Coronary artery (tissue), 2 donors: ENCODE measurements at places on chromosomes 6 and 20.

DNA sequence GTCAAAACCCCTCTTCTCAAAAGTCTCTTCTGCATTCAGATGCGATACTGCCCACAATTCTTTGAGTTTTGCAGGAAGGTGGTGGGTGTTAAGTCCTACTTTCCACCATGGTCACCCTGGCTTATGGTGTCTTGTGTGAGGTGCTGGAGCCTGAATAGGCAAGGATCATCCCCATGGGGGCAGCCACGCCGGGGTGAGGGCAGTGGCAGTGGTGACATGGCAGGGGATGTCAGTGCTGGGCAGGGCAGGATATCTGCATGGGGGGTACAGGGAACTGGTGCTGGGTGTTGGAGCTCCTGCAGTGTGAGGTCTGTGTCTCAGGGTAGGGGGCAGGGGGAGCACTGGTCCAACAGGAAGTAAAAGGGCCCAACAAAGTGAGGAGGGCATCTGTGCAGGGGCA is 2.3 kb downstream of the MAS1 start:
- peak; percentile 46 for DNase-seq

GRCh38 chr20:17875981-17876385 is 92.6 kb downstream of the SNX5 start:
- DNase-seq, result no peak

GRCh38 chr6:7454696-7455358 is 65.2 kb downstream of the RIOK1 start:
- DNase-seq, result no peak

DNA sequence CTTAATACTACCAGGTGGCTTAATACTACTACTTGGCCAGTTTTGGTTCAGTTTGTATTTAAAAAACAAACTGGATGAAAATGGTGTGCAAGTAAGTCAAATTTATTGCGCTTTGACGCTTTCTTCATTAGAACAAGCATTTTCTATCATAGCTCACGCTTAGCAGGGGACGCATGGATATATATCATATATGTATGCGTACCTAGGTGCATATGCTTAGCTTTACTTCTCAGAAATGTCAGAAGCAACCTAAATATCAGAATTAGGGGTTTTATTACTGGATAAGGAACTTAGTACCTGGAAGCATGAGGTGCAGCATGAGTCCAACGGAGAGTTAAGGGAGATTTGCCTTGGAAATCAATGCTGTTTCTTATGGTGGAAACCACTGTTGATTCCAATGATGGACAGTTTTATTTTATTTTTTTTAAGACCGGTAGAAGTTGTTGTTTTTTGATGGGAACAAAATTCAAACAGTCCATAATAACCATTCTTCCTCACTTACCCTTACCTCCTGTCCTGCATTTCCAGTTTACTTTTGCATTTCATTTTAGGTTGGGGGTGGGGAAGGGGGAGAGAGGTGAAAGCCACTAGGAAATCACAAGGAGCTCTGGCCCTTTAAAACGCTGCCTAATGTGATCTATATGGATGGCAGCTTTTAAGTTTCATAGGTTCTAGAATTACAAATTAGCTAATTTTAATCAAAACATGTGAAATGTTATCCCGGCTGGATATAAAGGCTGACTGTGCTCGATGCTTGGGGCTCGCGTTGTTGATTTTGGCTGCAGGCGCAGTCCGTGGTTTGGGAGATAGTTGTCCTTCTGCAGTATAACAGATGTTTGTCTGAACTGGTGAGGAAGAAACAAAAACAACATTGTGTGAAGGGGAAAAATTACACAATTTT is 2.1 kb downstream of the SOBP start:
- no peak for DNase-seq

GRCh38 chr6:41656002-41656691 is 17.9 kb downstream of the MDFI start:
- DNase-seq, result no peak

DNA sequence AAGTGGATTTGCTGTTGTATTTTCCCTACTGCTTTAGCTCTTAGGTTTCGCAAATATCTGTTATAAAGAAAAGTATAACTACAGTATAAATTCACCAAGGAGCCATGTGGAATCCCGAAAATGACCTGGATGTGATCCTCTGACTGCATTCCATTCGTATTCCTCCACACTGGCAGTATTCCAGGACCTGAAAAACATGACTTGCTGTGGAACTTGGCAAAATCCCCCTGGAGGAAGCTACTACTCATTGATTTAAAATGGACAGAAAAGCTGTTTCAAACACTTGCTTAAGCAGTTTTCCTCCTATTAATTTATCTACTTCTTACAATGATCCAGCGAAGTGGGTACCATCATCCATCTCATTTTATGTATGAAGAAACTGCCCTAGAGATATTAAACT is 13.3 kb upstream of the ENPP5 start:
- no peak for DNase-seq

DNA sequence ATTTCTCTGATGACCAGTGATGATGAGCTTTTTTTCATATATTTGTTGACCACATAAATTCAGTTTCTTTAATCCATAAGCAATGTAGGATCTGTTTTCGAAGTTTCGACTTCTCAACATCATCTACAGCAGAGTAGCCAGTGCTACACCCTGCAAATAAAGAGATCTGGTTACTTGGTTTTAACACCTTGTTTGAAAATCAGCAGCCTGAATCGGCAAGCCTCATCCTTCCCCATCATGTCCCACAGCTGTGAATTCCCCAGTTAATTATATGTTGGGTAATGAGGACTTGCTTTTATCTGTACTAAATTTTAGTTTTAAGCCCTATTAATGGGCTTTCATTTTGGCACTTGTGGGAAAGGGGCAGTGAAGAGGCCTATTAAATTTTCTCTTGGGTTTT is 80.6 kb downstream of the BMP2 start:
- no peak for DNase-seq

- DNase-seq, result no peak
These were observed 29.5 kb upstream of the LRRC1 start for GRCh38 chr6:53765270-53765669.

- no peak for DNase-seq
These were observed 36.6 kb upstream of the LTV1 start for GRCh38 chr6:143806282-143807102.

DNA sequence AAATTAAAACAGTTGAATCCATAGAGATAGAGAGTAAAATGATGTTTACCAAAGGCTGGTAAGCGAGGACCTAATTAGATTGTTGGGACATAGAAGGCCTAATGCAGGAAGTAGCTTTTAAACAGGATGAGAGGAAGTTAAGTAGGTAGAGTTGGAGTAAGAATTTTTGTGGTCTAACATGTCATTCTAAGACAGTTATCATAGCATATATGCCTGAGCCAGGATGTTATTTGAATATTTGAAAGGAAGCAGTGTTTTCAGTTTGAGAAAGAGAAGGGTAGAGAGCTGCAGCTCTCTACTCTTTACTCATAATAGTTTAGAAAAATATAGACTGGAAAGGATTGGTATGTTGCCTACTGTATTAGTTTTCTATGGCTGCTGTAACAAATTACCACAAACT is 121.6 kb downstream of the MEI4 start:
- no peak for DNase-seq

DNA sequence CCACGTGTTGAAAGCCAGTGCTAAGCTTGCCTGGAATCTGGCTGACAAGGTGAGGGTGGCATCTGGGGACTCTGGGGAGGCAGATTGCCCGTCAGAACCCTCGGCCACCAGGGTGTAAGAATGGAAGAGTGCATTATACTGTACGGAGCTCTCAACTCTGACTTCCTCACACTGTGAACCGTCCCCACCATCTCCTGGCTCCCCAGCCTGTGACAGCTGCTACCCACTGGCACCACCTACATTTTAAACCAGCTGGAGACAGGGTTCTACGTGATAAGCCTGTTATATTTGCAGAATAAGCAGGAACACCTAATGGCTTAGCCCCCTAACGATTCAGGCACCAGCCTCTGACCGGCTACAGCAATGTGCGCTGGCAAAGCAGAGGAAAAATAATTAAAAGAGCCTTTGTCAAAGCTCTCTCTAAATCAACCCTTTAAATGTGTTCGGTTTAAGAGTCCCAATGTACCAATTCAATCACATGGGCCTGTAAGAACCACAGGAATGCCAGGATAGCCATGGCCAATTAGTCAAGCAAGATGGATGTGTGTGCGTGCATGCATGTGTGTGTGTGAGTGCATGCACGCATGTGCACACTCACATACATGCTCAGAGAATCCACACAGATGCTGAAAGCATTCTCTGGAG is 89.1 kb upstream of the TAB2 start:
- no peak for DNase-seq

GRCh38 chr6:69128411-69128810 is 493.3 kb downstream of the ADGRB3 start:
- DNase-seq, result no peak

- DNase-seq, result no peak
These were observed 36.3 kb upstream of the OCSTAMP start for GRCh38 chr20:46586724-46587123.

DNA sequence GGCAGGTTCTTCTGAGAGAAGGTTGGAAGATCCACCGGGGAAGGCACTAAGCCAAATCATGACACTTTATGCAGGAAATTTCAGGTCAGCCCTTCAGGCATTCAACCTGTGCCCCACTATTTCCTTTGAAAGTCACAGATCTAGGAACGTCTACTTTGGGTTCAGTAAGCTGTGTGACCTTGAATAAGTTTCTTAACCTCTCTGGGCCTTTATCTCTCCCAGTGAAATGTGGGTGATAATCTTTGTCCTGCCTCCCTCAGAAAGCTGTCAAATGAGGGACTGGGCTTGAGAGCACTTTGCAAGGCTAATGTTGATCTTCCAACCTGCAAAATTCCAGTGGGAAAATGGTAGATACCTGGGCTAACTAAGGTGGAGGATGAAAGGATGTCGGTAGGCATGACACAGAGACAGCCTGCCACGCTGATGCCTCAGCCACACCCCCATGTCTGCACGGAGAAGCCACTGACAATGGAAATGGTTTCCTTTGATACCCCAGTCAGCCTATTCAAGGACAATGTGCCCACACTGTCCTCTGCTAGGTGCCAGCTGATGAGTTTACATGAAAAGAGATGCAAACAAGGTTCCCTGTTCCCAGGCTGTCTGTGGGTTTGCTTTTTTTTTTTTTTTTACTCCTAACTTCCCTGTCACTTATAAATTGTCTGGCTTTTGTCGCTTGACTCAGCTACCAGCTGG is 9.3 kb downstream of the BNIP5 start:
- DNase-seq, result no peak

GRCh38 chr20:3181270-3181669 is 7.9 kb upstream of the LZTS3 start:
- no peak for DNase-seq
